Endothelial cell of umbilical vein (primary cell): ENCODE measurements at places on chromosomes 5 and 9. TPM values are rescaled to one million over a fixed set of nuclear protein-coding genes. Genes with fewer than 3 reads are reported as not detected.

GRCh38 chr5:36458746-36459145, 147.7 kb upstream of the SLC1A3 start:
- no peak for DNase-seq
- H3K4me1 ChIP-seq = no peaks in the 10 kb centered on the region
- H3K27me3 ChIP-seq = no peaks in the 10 kb centered on the region
- H3K27ac ChIP-seq = no peak overlapping the region

TCF7 gene
- total RNA-seq = 2.3 and 2.5 TPM in 2 replicates

DNA sequence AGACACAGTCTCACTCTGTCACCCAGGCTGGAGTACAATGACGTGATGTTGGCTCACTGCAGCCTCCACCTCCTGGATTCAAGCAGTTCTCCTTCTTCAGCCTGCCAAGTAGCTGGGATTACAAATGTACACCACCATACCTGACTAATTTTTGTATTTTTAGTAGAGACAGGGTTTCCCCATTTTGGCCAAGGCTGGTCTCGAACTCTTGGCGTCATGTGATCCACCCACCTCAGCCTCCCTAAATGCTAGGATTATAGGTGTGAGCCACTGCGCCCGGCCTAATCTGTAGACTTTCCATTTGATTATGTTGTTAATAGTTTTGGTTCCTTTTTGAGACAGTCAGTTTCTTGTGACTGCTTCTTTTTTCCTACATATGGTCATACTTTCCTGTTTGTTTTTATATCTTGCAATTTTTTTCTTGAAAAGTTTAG, 31.0 kb downstream of the MTREX start:
- no peak overlapping the region for H3K4me3 ChIP-seq
- H3K4me1 ChIP-seq = no peaks in the 10 kb centered on the region
- H3K27me3 ChIP-seq = no peaks in the 10 kb centered on the region
- no peak overlapping the region for H3K27ac ChIP-seq
- no peak for DNase-seq
- H3K36me3 ChIP-seq = peaks cover 8% of the 10 kb centered on the region

DNA sequence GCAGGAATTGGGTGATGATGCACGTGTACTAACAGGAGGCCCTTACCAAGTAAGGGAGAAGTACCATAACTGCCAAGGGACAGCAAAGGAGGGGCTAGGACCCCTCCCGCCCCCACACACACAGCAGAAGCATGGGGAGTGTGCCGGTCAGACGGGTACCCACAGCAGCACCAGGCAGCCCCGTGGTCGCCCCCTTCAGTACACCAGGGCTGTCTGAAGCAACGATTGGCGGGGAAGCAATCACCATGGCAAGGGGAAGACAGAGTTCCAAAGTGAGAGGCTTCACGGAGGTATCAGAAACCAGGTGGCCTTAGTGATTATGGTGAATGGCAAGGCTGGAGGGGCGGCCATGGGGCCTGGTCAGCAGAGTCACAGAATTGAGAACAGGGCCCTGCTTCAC, 72.2 kb downstream of the CAMSAP1 start:
- DNase-seq = no peak
- no peak overlapping the region for H3K4me3 ChIP-seq
- no peaks in the 10 kb centered on the region for H3K27me3 ChIP-seq
- peaks cover 2% of the 10 kb centered on the region for H3K36me3 ChIP-seq
- H3K4me1 ChIP-seq = no peaks in the 10 kb centered on the region

DNA sequence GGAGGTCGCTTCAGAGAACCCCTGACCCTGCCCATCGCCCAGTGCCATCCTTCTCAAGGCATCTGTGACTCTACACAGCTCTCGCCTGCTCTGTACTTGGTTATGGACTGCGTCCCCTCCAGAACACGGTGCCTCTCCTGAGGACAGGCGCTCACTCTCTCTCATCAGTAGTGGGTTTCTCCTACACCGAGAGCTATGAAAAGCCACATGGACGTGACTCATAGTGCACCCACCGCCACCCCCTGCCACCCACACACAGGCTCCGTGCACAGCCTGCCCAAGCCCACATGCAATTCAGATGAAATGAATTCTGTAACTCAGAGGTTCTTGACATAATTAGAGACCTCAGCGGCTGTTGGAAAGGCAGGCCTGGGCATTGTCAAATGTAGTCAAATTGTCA, 13.9 kb downstream of the GTF3C5 start:
- H3K27ac ChIP-seq = no peak overlapping the region
- no peak for DNase-seq
- no peaks in the 10 kb centered on the region for H3K27me3 ChIP-seq
- no peaks in the 10 kb centered on the region for H3K4me1 ChIP-seq
- H3K4me3 ChIP-seq = no peak overlapping the region

DNA sequence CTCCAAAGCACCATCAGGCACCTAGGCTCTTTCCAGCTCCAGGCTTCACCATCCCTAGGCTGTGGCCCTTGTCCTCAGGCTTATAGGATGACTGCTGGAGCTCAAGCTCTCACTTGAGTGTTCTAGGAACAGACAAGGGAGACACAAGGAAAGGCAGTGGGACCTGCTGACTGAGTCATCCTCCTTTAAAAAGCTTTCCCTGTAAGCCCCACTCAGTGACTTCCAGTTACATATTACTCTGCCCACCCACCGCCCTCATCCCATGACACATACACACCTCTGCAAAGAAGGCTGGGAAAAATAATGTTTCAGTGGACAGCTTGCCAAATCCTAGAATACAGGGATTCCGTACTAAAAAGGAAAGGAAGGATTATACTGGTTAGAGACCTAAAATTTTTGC, 154.2 kb upstream of the ZNF366 start:
- no peak overlapping the region for H3K27ac ChIP-seq
- no peaks in the 10 kb centered on the region for H3K36me3 ChIP-seq
- no peaks in the 10 kb centered on the region for H3K4me1 ChIP-seq
- peaks cover 16% of the 10 kb centered on the region for H3K27me3 ChIP-seq

DNA sequence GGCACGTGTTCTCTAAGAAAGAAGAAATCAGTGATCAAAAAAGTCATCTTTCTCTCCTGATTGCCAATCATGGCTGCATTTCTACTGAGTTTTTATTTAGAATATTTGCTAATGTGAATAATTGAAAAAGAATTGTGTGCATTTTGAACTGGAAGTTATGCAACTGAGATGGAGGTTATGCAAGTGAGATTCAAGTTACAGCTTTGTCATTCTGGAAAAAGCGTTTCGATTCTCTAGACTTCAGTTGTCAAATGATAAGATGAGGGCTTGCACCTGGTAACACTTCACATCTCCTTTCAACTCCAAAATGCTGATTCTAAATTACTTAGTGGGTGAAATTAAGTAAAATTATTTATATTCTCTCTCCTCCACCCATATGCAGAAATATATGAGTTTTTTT, 36.4 kb downstream of the C6 start:
- no peaks in the 10 kb centered on the region for H3K4me1 ChIP-seq
- H3K36me3 ChIP-seq = no peaks in the 10 kb centered on the region
- no peak for DNase-seq
- no peak overlapping the region for H3K27ac ChIP-seq
- no peaks in the 10 kb centered on the region for H3K27me3 ChIP-seq

ROPN1L gene
- total RNA-seq = 0.55 and 0.60 TPM in 2 replicates

DNA sequence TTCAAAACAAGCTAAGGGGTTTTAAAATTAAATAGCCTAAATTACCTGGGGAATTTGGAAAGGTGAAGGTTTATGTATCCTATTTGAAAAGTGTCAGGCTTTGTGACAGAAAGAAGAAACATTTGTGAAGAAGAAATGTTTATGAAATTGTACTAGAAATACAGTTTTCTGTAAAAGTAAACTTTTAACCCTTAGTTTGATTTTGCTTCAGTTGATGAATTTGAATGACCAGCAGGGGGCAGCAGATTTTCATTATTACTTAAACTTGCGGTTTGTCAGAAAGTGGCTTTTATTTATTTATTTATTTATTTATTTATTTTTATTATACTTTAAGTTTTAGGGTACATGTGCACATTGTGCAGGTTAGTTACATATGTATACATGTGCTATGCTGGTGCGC, 58.1 kb downstream of the NNT start:
- H3K4me3 ChIP-seq = no peak overlapping the region
- H3K27me3 ChIP-seq = no peaks in the 10 kb centered on the region
- no peak for DNase-seq
- no peak overlapping the region for H3K27ac ChIP-seq

DNA sequence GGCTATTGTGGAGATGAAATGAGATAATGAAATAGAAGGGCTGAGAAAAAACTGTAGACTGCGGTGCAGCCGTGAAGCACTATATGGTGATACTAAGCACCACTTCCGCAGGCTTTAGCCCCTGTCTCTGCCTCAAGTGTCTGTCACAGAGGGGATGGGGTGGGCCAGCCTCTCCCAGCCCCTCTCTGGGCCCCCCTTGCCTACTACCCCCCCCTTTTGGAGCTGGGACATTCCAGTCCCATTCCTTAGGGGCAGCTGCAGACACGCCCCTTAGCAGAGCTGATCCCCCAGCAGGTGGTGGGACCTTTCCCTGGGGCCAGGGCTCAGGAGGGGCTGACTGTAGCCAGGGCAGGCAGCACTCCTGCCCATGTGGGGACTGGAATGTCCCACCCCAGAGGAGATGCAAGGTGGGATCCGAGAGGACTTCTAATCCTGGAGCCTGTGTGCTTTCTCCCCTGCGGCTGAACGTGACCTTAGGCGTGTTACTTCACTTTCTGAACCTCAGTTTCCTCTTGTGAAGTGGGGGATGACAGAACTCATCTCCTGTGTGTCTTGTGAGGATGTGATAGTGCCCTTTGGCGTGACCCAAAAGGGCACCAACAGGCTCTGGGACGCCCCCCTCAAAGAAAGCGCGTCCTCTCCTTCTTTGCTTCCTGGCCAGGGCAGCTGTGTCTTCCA, 1.9 kb downstream of the N4BP3 start:
- no peaks in the 10 kb centered on the region for H3K36me3 ChIP-seq
- H3K27ac ChIP-seq = no peak overlapping the region
- no peak overlapping the region for H3K4me3 ChIP-seq
- no peak for DNase-seq
- peaks cover 47% of the 10 kb centered on the region for H3K4me1 ChIP-seq
- H3K27me3 ChIP-seq = no peaks in the 10 kb centered on the region

TYRP1 gene
- total RNA-seq = not detected in 2 replicates

GRCh38 chr5:128241051-128241695, 157.6 kb downstream of the SLC12A2 start:
- H3K4me3 ChIP-seq = no peak overlapping the region
- H3K27ac ChIP-seq = no peak overlapping the region
- no peaks in the 10 kb centered on the region for H3K36me3 ChIP-seq
- H3K27me3 ChIP-seq = peaks cover 2% of the 10 kb centered on the region

- H3K36me3 ChIP-seq = no peaks in the 10 kb centered on the region
- no peak for DNase-seq
- no peak overlapping the region for H3K4me3 ChIP-seq
These were observed 624.2 kb downstream of the MTRR start for GRCh38 chr5:8493176-8493575.

DNA sequence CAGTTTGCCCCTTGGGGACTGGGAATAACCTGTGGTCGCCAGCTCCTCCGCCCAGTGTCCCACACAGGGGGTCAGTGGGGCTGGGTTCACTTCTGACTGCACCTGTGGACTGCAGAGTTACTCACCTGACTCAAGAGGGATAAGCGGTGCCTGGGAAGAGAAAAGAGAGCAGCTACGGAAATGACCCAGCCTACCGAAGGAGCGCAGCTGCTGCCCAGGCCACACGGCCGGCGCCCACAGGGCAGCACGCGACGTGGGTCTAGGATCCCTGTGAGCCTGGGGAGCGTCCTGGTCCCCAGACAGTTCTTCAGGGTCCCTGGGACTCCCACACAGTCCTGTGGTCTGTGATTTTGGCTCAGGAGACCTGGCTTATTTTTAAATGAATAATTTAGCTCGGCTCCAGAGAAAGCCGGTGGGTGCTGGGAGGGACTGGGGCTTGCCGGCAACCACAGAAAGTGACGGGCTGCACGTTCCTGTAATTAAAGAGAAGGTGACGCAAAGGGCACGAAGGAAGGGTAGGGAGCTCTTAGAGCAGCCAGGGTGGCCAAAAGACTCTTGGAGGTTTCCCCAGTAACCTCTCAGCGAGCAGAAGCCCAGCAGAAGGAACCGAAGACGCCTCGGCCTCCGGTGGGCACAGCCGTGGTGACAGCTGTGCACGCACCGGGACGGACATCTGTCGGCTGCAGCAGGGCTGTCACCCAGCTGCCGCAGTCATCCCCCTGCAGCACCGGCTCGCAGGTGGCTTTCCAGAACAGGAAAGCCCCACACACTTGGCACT, 97.5 kb upstream of the FCN2 start:
- H3K4me3 ChIP-seq = no peak overlapping the region
- H3K4me1 ChIP-seq = peaks cover 5% of the 10 kb centered on the region
- H3K27me3 ChIP-seq = no peaks in the 10 kb centered on the region
- H3K36me3 ChIP-seq = no peaks in the 10 kb centered on the region
- no peak overlapping the region for H3K27ac ChIP-seq

DNA sequence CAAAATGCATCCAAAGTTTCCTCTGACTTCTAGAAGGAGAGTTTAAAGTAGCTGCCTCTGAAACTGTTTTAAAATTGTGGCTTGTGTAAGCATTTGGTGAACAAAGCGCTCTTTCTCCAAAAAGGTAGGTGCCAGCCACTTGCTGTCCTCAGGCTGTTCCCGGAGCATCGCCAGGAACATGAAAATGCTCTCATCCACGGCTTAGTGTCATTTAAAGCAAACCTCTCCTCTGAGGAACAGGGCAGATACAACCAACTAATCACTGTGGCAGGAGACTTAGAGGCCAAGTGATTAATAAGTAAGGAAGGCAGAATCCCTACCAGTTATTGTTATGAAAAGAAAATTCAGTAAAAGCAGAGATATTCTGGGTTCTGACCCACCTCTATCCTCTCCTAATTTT, 165.6 kb downstream of the DCP2 start:
- no peaks in the 10 kb centered on the region for H3K4me1 ChIP-seq
- no peaks in the 10 kb centered on the region for H3K36me3 ChIP-seq
- no peaks in the 10 kb centered on the region for H3K27me3 ChIP-seq
- DNase-seq = no peak
- no peak overlapping the region for H3K4me3 ChIP-seq
- no peak overlapping the region for H3K27ac ChIP-seq

GRCh38 chr9:106846857-106847256, 16.1 kb upstream of the ZNF462 start:
- H3K27me3 ChIP-seq = no peaks in the 10 kb centered on the region
- no peak overlapping the region for H3K27ac ChIP-seq
- peak; percentile 39 for DNase-seq
- H3K4me3 ChIP-seq = no peak overlapping the region
